ENCODE measurements at places on chromosomes 3 and 15. TPM values are rescaled to one million over a fixed set of nuclear protein-coding genes. Genes with fewer than 3 reads are reported as not detected.

GRCh38 chr3:154364849-154365248 lies 40.6 kb upstream of the DHX36 start:
- no peak for DNase-seq

GRCh38 chr3:131303848-131304247 lies 77.7 kb upstream of the NUDT16 start:
- DNase-seq = peak; percentile 26

- no peak for DNase-seq
These were observed 188.2 kb downstream of the ZBTB20 start for GRCh38 chr3:114958930-114959329.

DNA sequence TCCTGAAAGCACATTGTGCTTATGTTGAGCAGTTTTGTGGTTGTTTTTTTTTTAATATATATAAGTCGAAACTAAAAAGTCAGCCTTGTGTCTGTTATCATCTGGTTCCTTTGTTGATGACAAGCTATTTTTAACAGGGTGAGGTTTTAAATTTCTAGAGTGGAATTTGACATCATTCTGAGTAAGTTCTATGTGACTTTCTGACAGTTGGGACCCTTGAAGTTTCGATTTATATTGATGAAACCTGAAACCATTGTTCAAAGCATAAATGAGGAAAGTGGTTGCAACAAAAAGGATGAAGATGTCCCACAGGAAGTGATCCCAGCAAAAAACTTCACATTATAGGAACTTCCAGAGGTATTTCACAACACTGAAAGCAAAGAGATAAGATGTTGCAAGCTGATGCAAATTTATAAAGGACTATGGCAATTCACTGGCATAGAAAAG lies 94.0 kb downstream of the CYP19A1 start:
- DNase-seq = peak; percentile 81

DNA sequence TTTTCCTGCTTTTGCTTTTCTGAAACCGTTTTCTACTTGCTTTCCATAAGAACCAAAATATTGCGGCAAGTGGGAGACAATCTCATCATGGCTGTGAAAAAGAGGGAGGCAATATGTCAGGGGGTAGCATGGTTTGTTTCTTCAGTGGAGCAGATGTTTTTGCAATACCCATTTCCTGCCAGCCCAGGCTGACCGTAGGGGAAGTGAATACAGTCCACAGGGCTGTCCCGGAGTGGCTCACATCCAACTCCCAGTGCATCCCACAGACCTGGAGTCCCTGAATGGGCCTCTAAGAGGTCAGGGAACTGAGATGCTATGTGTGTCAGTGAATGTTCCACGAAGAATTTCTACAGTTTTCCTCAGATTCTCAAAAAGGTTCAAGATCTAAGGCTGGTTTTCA lies 69.6 kb downstream of the EPHB1 start:
- no peak for DNase-seq

The SEMA6D gene
- polyA plus RNA-seq = 5.3 TPM

The ITIH3 gene
- 0.05 TPM for polyA plus RNA-seq

The BCHE gene
- polyA plus RNA-seq = 5.8 TPM

Data from fibroblast of lung (primary cell).